Kidney (tissue), 22 donors: ENCODE measurements at places on chromosomes 16 and 17. TPM values are rescaled to one million over a fixed set of nuclear protein-coding genes. Genes with fewer than 3 reads are reported as not detected.

DNA sequence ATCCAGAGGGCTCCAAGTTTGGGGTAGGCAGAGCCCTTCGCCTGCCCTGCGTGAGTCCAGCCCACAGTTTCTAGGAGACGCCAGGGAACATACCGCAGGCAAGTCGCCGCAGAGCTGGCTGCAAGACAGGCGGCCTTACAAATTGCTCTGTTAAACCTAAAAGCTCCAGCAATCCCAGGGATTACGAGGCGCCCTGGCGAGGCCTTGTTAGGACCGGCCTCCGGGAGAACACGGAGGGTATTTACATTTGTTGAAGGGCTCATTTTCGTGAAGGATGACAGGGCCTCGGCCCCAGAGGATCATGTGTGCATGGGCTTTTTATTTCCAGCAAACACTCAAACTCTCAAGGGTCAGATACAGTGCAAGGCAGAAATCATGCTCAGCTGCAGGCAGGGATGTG is 77.6 kb upstream of the FOXF1 start:
- no peaks in the 10 kb centered on the region for H3K27me3 ChIP-seq
- H3K27ac ChIP-seq = no peak overlapping the region
- peak; percentile 35 for DNase-seq

Gene FOXO3B
- 0.49 TPM for polyA plus RNA-seq

GRCh38 chr17:79621151-79621943 is 10.5 kb upstream of the RBFOX3 start:
- no peak overlapping the region for H3K27ac ChIP-seq
- H3K4me3 ChIP-seq = no peak overlapping the region
- H3K36me3 ChIP-seq = no peaks in the 10 kb centered on the region
- peak; percentile 7 for DNase-seq

Gene CCL13
- polyA plus RNA-seq = not detected

Gene TXNDC17
- 394 TPM for polyA plus RNA-seq

- peak; percentile 82 for DNase-seq
- H3K4me3 ChIP-seq = no peak overlapping the region
- H3K4me1 ChIP-seq = peaks cover 42% of the 10 kb centered on the region
- peak overlapping the region; percentile 85 for H3K27ac ChIP-seq
These were observed 5.1 kb downstream of the PRSS8 start for GRCh38 chr16:31130336-31130891.
